ENCODE measurements at places on chromosomes 3 and 15.

DNA sequence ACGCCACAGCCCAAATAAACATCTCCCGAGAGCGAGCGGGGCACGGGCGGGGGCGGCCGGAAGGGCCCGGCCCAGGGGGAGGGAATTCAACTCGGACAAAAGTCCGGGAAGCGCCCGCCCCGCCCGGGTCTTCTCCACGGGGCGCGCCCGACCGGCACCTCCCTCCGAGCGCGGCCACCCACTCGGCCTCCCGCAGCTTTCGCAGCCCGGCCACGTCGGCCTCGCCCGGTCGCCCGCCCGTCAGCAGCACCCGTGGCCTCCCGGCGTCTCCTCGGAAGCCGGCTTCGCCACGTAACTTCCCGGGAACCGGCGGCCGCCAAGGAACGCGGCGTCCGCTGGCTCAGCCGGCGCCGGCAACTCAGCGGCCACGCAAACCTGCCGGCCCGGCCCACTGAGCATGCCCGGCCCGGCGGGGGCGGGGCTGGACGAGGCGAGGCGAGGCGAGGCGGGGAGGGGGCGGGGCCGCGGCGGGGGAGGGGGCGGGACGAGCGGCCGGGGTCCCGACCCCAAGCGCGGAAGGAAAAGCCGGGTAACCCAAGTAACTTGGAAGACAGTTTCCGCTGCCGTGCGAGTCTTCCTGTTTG lies at the start of gene TJP1:
Gene TJP1 (minus strand): TSS at position 369 of the 584 bp plus-strand sequence. CDS start 440 bp downstream, outside the sequence.
- peak; percentile 45 for DNase-seq

GRCh38 chr3:1561427-1561826 lies 468.6 kb downstream of the CNTN6 start:
- no peak for DNase-seq

DNA sequence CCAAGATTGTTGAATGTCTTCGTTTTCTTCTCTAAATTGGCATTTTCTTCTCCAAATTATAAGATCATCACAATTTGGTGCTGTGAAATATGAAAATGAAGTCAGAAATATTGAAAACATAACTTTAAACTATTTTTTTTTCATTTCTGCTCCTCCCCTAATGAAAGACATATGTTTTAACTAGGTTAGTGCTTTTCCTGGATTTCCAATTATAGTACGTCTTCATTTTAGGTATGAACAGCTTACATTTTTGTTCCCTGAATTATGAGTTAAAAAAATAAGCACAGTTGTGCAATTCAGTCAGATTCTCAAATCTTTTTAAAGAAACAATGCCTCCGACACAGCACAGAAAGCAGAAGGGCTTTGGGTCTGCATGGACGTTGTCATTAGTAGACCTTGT lies 83.5 kb upstream of the CFAP20DC start:
- no peak for DNase-seq

DNA sequence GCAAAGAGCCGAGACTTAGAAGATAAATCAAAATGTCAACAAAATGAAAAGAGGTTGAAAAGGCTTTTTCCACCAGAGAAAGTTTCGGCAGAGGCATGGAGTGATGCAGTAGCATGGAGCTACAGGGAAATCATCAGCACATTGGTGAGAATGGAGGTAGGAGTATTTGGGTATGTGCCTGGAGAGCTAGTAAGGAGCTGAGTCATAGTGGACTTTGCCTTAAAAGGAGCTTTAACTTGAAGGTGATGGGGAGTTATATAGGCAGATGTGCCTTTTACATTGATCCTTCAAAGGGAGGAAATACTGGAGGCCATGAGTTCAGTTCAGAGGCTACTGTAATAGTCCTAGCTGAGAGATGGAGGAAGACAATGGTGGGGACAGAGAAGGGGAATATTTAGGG lies 44.3 kb downstream of the IL5RA start:
- no peak for DNase-seq

GRCh38 chr15:35496585-35496984 lies 49.4 kb downstream of the DPH6 start:
- DNase-seq, result no peak

DNA sequence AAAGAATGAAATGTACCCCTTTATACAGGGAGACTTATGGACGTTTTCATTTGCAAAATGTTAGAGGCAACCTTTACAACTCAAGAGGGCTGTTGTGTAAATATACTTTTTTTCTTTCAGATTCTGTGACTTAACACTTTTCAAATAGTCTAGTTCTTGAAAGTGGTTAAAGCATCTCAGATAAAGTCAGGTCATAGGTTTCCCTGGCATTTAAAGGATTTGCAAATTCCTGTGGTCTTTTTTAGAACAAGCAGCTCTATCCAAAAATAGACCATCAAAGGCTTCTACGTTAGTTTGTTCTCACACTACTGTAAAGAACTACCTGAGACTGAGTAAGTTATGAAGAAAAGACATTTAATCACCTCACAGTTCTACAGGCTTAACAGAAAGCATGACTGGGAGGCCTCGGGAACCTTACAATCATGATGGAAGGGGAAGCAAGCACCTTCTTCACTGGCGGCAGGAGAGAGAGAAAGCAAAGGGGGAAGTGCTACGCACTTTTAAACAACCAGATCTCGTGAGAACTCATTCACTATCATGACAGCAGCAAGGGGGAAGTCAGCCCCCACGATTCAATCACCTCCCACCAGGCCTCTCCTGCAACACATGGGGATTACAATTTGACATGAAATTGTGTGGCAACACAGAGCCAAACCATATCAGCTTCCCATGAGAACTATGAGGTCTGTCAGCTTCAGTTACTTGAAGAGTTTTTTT lies 23.3 kb upstream of the GABRR3 start:
- DNase-seq, result no peak

GRCh38 chr3:133490468-133491351 lies 82.8 kb upstream of the CDV3 start:
- DNase-seq, result no peak

DNA sequence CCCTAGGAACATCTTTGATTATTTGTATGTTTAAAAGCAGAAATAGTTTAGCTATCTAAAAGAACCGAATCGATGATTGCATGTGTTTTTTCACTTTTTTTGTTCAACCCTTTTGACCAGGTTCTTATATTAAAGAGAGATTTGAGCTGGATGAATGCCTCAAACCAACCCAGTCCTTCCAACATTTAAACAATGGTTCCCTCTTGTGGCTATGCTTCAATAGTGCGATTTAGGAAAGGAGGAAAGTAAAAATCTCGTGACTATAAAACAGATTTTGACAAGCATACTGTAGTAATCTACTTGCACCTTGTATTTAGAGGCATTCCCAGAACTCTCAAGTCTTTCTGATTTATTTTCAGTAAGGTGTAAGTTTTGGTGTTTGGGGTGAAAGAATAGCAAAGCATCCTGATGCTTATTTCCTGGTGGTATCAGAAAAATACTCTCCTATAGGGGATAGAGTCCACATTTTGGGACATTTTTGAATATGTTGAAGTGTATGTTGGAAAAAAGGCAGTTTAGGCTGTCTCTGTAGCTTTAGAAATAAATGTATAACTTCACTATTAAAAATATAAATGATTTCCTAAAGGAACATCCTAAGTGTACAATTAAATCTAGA lies 159.6 kb upstream of the KCNH8 start:
- no peak for DNase-seq

- DNase-seq, result no peak
Measured at GRCh38 chr3:170277833-170278580, 55.8 kb downstream of the PRKCI start.
